Activated CD4-positive, CD25-positive, alpha-beta regulatory T cell treated with anti-CD3 and anti-CD28 coated beads, Interleukin-2, amount 50 U/mL, for 24 hours (primary cell): ENCODE measurements at places on chromosomes 1 and 21.

GRCh38 chr1:218025454-218025853, 259.6 kb upstream of the RRP15 start:
- ATAC-seq: no peak

GRCh38 chr1:52041551-52042185, 8.1 kb upstream of the KTI12 start:
- ATAC-seq: no peak

DNA sequence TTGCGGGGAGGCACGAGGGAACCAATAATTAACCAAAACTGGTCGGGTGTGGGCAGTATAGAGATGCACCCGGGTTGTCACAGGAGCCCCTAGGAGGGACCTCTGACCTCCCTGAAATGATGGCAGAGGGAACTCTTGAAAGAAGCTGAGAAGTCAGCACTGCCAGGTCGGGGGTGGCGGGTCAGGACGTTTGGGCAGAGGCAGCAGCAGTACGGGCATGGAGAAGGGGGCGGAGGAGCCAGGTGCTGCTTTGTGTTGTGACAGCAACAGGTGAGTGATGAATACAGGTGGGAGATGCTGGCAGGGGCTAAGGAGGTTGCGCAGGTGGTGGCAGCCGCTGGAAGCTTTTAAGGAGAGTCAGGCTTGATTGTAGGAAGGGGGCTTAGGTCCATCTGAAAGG, 11.7 kb downstream of the TNFRSF1B start:
- no peak for ATAC-seq

GRCh38 chr1:111507411-111508201, 4.2 kb upstream of the ADORA3 start:
- ATAC-seq: peak; percentile 58

GRCh38 chr21:15436031-15436430, 293.8 kb upstream of the USP25 start:
- no peak for ATAC-seq

GRCh38 chr1:55346586-55346985, 131.4 kb upstream of the USP24 start:
- no peak for ATAC-seq

DNA sequence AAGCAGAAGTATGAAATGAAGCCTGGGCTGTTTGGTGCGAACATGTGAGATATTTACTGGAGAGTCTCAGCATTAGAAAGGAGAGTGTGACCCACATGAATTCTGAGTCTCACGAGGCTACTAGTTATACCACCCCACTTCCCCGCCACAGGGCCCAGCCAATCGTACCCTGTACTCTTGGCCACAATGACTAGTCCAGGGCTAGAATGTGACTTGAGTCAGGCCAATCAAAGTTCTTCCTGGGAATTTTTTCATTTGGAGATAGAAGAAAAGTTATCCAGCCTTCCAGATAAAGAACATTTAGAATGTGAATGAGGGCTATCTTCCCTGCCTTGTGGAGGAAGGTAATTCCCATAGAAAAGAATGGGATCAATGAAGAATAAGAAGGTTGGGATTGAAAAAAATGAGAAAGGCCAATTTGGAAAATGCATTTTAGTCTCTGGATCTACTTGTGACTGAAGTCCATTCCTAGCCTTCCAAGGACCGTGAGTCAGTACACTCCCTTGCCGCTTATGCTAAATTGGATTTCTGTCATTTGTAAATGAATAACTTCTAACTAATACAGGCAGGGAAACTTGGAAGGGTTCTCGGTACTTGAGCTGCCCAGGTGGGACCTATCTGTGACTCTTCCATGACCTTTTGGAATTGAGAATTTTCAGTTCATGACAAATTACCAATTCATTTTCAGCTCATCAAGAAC, 12.3 kb upstream of the RIMKLA start:
- ATAC-seq: no peak

DNA sequence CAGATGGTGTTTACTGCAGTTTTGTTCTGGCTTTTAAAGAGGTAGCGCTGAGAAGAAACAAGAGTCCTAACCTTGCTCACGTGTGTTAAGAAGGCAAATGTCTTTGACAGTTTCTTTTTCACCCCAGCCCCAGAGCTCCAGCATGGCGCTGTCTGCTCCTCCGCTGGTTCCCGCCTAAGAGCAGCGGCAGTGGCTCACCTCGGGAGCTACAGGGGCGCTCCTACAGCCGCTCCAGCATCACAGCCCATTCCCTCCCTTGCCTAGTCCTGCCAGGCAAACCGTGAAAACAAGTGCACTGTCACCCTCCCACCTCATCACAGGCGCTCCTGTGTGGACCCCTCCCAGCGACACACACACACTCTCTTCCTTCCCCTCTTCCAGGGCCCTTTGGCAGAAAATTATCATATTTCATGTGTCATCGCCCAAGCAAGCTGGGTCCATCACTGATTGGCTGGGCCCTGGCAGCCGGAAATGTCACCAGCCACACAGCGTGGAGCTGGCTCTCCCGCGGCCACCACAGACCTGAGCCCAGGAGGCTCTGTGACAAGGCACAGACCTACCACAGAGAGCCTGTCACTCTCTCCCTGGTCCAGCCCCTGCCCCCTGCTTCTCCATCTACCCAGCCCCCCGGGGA, 1.2 kb upstream of the HIVEP3 start:
- ATAC-seq: peak; percentile 95

- no peak for ATAC-seq
These were observed 16.9 kb upstream of the SLAMF9 start for GRCh38 chr1:159970932-159971342.

GRCh38 chr1:26702680-26703038, 6.8 kb downstream of the ARID1A start:
- ATAC-seq: peak; percentile 61

DNA sequence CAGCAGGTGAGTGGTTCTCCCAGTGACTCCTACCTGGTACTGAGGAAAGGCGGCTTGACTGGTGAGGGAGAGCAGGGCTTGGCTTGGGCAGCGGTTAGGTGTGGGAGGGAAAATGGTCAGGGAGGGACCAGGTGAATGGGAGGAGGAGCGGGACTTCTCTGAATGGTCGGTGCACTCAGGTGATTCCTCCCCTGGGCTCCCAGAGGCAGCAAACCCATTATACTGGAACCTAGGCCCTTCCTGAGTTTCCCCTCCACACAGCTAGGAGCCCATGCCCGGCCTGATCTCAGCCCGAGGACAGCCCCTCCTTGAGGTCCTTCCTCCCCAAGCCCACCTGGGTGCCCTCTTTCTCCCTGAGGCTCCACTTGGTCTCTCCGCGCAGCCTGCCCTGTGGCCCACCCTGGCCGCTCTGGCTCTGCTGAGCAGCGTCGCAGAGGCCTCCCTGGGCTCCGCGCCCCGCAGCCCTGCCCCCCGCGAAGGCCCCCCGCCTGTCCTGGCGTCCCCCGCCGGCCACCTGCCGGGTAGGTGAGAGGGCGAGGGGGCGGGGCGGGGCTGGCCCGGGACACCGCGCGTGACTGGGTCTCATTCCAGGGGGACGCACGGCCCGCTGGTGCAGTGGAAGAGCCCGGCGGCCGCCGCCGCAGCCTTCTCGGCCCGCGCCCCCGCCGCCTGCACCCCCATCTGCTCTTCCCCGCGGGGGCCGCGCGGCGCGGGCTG, 2.3 kb downstream of the ARTN start:
- no peak for ATAC-seq

DNA sequence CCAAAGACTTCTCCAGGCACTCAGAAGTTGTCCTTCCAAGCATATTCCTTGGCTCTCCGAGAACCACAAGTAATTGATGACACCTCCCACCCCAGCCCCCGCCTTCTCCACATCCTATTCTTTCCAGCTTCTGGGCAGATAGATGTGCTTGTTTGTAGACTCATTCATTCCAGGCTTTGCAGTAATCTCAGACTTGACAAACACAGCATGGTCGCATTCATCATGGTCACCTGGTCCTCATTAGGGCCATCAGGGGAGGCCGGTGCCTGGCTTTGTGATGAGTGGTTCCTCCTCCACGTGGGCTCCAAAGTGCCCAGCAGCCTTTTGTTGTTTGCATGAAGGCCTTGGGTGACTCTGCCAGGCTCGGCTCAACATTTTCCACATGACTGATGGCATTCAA, 28.5 kb upstream of the KCNE2 start:
- ATAC-seq: no peak

DNA sequence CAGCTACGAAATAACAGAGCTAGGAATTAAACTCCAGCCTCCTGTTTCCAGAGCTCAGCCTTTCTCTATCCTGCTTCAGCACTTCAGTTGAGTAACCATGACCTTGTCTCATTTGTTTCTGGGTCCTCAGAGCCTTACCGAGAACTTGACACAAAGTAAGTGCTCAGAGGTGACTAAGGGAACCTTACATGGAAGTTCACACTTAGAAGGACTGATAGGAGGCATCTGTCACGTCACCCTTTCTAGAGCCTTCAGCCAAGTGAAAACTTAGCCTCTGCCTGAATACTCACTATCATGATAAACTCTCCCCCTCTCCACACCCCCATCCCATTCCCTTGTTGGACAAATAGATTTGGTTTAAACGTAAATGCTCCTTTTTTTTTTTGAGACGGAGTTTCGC, 9.8 kb upstream of the LUZP1 start:
- no peak for ATAC-seq

DNA sequence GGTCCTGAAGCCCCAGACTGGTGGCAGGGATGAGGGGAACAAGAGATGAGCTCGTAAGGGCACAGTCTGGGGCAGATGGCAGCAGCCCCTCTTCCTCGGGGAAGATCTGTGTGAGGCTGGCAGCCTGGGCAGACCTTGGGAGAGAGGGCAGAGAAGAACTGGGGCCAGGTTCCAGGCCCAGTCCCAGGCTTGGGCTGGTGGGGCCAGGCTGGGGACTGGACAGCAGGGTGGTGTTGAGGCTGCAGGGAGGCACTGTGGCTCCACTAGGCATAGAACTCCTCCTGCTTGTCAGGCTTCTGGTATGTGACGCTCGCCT, 35.7 kb downstream of the SDC3 start:
- ATAC-seq: no peak

DNA sequence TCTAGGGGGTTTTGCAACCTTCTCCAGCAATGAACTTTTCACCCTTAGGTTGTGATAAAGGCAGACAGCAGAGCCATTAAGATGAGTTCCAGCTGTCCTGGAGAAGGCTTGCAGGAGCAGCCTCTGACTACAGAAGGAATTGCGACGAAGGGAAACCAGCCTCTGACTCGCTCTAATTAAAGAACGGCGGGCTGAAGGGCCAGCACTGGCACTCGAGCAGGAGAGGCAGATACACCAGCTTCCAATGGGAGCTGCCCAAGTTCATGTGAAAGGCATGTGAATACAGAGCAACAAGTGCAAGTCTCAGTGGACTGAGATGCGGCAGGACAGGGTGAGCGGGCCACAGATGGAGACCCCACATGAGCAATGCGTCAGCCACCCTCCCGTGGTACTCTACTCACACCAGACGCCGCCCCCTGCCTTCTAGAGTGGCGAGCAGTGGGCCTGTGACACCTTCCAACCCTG, 15.7 kb downstream of the RCC2 start:
- no peak for ATAC-seq

GRCh38 chr1:64343823-64344190, 126.1 kb upstream of the CACHD1 start:
- ATAC-seq: no peak

DNA sequence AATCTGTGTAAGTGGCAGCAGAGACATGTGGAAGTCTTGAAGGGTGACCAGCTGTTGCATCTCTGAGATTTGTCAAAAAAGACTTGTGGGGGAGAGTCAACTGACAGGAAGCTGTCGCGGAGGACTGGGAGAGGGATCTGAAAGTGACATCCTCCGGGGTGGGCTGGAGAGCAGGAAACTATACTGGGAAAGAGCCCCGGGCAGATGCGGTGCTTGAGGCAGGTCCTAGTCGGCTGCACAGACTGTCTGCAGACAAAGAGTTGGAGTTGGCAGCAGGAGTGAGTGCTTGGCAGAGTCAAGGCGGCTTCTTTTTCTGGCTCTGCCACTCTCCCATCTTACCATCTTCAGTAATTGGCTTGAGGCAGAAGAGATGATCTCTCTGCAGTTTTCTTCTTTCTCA, 294.0 kb upstream of the C1orf87 start:
- no peak for ATAC-seq

- peak; percentile 61 for ATAC-seq
These were observed at the start of gene KIAA0040 for GRCh38 chr1:175192630-175193526. Gene KIAA0040 (minus strand): TSS chr1:175192776. CDS start chr1:175161013, 31,763 bp downstream.

GRCh38 chr1:246773213-246773641, 49.0 kb downstream of the SCCPDH start:
- peak; percentile 13 for ATAC-seq

GRCh38 chr1:179296356-179297104, 2.9 kb downstream of the SOAT1 start:
- ATAC-seq: no peak

DNA sequence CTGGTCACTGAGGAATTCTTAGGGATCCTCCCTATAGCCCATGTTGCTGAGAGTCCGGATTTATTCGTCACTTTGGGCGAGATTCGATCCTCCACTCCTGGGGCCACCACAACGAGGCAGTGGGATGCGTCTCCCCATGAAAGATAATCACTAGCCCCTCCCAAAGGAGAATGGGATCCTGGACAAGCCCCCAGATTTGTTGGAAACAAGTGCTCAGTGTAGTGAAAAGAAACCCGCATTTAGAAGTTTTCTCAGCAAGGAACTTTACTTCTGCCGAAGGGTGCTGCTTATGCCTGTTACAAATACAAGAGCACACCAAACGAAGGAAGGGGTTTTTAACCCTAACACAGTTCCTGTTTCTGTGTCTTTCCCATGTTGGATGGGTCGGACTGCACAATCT, 83.3 kb downstream of the ZFYVE9 start:
- no peak for ATAC-seq

DNA sequence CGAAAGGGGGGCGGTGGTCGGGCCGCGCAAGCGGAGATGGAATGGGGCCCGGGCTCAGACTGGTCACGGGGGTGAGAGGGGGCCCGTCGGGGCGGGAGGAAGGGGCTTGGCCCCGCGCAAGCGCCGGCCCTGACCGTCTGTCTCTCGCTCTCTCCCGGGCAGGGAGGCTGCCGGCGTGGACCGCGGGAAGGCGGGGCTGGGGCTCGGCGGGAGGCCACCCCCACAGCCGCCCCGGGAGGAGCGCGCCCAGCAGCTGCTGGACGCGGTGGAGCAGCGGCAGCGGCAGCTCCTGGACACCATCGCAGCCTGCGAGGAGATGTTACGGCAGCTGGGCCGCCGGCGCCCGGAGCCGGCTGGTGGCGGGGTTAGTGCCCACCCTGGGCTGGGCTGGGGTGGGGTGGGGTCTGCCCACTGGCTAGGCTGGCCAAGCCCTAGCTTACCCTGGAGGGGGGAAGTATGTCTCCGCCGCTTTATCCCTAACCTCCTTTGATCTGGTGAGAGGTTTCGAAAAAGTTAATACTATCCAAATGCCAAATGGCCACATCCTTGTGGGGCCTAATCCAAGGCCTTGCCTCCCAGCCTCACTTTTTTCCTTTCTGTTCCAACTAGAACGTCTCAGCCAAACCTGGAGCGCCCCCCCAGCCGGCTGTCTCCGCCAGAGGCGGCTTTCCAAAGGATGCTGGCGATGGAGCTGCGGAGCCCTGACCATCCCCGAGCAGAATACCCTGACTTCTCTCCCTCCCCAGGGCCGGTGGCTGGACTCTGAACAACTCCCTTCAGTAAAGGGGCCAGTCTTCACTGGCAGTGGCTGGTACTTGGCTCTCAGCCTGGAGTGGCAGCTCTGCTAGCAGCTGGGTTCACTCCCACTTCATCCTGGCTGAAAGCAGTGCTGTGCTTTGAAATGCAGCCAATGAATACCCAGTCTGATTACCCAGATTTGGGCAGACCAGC, 636 bp upstream of the YRDC start:
- ATAC-seq: peak; percentile 35
